ENCODE measurements at places on chromosomes 5 and 9.

DNA sequence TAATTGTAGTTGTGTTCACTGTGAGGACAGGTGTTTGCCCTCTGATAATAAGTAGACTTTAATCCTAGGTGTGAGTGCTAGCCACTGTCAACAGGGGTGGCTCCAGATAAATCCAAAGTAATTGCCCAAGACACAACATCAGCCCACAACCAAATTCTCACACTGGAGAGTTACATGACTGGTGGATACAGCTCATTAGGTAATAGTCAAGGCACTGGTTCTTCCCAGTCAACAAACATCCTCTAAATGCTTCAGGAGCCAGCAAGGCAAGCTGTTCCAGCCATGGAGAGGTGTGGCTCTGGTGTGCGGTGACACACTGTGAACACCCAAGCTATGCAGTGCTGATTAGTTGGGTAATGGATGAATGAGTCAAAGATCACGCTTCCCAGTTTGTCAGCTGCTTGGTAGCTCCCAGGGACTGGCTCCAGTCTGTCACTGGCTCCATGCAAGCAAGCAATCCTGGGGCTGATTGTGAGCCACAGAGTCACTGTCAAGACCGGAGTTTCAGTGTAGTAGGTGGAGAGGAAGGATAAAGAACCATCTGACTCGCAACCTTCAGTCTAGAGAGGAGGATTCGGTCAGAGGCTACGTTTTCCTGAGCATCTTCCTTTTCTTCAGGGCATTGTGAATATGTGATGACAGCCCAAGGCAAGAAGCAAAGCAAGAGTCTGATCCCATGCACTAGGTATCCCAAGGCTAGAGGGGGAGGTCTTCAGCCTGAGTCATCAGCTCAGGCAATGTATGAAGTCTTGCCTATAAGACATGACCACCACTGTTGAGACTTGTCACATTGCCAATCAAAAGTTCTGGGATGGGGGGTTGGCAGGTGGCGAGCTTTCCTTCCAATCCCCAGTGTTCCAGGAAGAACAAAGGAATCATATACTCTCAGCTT is 63.1 kb downstream of the UGCG start:
- no peak for DNase-seq

DNA sequence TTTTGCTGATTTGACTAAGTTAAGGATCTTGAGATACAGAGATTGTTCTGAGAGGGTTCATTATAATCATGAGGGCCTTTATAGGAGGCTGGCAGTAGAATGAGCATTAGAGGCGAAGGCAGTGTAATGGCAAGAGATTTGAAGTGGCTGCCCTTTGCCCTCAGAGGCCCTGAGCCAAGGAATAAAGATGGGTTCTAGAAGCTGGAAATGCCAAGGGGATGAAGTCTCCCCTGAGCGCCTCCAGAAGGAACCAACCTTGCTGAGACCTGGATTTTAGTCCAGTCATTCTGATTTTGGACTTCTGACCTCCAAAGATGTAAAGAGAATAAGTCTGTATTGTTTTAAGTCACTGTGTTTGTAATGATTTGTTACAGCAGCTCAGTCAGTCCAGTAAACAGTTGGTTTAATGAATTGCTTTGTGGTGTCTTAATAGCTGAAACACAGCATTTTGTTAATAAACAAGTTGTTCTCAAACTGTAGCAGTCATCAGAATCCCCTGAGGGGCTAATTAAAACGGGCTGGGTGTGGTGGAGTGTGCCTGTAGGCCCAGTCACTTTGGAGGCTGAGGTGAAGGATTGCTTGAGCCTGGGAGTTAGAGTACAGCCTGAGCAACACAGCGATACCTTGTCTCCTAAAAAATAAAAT is 23.2 kb downstream of the GLRX start:
- no peak for DNase-seq

DNA sequence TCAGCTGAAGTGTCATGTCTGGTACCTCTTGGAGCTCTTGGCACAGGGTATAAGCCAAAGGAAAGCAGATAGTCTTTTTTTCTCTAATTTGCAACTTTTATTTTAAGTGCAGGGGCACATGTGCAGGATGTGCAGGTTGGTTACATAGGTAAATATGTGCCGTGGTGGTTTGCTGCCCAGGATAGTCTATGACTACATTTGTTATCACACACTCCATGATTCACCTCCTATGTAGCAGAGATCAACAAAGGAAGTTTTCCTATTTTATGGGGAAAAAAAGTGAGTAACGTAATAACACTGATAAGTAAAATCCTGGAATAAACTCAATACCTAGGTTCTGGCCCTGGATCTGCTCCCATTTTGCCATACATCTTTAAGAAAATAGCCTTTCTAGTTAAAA is 234.6 kb downstream of the CAAP1 start:
- no peak for DNase-seq

DNA sequence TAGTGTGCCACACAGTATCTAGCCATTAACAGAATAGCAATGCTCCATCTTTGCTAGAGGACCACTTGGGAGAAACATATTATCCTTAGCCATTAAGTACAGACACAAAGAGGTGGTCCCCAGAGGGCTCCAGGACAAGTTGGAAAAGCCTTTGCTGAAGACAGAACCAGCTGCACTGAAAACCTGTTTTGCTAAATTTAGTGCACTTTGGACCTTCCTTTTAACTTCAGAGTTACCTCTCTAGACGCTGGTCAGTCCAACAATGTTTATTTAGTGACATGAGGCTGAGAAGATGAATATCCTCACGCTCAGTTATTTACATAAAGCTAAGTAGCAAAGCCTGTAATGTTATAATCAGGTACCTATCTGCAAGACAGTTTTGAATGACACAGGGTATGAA is 265.0 kb upstream of the ZNF608 start:
- DNase-seq = no peak

GRCh38 chr5:73709536-73710129 is 83.6 kb downstream of the ARHGEF28 start:
- no peak for DNase-seq

DNA sequence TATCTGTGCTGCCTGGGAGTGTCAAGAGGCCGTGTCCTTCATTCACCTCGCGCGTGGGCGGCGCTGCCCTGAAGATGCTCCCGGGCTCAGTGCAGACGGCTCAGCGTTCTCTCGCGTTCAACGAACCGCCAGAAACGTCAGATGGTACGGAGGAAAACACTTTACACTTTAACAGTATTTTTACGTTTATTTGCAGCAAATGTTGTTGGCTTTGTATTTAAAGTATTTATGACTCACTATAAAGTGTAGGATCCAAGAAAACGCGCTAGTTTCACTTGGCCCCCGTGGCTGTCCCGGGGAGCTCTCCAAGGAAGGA is 544 bp upstream of the ERCC6L2 start:
- DNase-seq = peak; percentile 54

Data from OCI-LY7 (cell line).